ENCODE measurements at places on chromosomes 2 and 18.

DNA sequence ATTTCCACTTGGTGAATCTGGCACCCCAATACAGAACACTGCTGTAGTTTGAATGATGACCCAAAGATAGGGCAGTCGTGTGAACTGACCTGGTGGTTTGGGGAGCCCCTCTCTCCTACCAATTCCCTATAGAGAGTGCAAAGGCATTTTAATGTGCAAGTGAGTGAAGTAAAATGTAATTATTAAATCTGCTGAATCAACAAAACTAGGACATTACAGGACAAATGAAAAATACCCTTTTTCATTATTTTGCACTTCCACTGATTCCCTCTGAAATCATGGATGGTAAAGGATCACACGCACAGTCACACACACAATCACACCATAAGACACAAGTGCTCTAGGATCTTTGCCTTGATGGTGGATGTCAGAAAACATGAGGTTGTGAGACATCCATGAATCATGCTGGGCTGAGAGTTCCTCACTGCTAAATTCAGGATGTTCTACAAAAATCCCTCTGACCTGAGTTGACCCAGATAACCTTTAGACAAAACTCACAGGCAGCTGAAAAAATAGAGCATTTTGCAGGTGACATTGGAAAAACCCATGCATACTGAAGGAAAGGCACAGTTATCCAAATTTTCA lies 197.4 kb downstream of the FBXO15 start:
- DNase-seq = no peak

DNA sequence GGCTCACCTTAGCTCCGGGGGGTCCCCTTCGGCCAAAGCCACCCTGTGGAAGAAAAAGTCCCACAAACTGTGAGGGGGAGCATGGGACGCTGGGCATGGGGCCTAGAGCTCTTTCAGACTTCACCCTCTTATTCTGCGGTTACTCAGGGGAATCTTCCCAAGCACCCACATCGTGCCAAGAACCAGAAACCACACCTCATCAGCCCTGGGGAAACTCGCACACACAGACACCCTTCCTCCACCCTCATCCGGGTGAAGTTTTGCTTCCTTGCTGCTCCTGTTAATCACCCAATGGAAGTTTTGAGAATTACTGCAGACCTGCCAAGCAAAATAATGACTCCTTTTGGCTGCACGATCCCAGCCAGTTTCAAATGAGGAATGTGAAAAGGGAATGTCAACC lies 59.1 kb downstream of the COL6A3 start:
- no peak for DNase-seq

DNA sequence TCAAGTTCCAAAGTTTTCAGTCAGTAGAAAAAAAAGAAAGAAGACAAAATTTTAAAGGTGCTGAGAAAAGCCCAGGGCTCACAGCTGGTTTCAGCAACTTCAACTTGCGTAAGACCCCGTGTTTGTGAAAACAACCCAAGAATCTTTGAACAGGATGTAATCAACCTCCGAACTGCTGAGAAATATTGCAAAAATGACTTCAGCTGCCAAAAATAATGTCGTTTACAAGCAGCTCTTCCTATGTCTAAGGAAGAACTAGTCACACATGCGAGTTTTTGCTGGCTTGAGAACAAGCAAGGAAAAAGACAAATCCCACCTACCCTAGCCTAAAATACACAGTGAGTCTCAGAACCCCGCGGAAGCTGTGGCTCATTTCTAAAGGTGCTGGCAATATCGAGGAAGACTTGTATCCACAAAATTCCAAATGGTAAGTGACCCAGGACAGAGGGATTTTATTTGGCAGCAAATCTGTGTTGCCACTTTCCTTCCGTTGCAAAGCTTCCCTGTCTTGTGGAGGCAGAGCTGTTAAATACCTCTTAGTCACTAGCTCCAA lies 59.8 kb upstream of the SLC8A1 start:
- DNase-seq = no peak

GRCh38 chr18:11279461-11279860 lies 130.1 kb upstream of the PIEZO2 start:
- no peak for DNase-seq

- DNase-seq = no peak
Measured at GRCh38 chr2:168024459-168024858, 222.9 kb downstream of the STK39 start.

DNA sequence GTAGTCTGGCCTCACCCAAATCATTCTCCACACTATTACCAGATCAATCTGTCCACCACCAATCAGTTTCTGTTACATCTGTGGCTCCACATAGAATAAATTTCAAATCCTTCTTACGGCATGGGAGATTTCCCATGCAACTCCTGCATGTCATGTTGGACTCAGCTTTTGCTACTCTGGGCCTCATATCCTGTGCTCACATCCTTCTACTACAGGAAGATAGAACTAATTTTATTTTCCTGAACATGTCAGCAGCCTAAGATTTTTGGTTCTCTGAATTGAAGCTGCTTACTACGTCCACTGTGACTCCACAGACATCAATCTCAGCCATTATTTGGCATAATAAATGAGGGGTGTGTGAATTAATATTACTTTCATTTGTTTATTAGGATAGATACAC lies 181.1 kb downstream of the CCDC85A start:
- no peak for DNase-seq

DNA sequence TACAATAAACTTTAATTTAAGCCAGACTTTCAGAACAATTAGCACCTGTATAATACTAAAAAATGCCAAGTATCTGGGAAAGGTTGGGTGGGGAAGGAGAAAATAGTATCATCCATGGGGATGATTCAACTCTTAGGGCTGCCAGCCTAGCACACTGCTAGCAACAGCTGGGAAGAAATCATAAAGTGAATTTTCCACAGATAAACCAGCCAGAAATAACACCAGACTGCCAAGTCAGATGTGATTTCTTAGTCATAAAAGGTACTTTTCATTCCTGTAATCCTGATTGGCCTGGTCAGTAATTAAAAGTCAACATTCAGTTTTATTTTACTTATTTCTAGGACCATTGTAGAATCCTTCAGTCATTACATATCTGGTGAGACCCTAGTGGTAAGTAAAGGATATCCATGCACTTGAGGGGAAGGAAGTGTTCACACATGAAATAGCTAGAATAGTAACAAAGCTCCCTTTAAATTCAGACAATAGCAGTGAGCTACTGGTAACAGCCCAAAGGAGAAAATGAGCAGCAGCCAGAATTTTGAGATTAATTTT lies 59.4 kb downstream of the LIMS1 start:
- DNase-seq = no peak

DNA sequence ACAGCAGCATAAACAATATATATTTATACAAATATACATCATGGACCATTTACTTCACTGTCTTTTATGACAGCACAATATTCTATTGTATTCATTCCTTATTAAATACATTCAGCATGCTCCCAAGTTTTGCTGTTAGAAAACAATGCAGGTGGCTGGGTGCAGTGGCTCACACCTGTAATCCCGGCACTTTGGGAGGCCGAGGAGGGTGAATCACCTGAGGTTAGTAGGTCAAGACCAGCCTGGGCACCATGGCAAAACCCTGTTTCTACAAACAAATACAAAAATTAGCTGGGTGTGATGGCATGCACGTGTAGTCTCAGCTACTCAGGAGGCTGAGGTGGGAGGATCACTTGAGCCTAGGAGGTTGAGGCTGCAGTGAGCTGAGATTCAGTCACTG lies 39.0 kb downstream of the NPC1 start:
- DNase-seq = no peak

- no peak for DNase-seq
Measured at GRCh38 chr18:63454497-63454896, 22.3 kb upstream of the SERPINB5 start.

DNA sequence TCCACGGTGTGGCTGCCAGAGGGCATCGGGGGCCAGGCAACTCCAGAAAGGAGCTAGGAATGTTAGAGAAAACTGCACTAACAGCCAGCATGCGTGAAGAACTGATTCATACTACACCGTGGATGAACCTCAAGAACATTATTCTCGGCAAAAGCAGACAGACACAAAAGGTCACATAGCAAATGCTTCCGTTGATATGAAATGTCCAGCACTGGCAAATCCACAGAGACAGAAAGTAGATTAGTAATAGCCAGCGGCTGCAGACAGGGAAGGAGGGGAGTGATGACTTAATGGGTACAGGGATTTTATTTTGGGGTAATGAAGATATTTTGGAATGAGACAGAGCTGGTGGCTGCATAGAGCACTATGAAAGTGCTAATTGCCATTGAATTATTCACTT lies 37.4 kb downstream of the SCTR start:
- no peak for DNase-seq

- peak; percentile 75 for DNase-seq
Measured at GRCh38 chr2:37350034-37350433, 5.6 kb downstream of the QPCT start.

GRCh38 chr2:150271952-150272802 lies 215.3 kb downstream of the RND3 start:
- DNase-seq = no peak

DNA sequence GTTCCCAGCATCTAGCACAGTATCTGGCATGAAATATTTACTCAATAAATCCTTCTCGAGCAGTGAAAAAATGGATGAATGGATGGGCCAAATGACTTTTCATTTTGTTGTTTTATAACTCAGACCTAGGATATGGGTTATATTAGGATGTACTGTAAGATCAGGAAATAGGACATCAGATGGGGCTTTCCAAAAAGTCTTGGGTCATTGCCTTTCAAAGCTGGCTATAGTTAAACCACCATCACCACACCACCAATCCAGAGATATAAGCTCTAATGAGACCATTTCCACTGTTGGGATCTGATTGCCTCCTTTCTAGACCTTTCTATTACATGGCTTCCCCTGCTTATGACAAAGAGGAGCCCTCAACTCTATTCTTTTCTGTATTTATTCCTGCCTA lies 525.0 kb upstream of the TCF4 start:
- no peak for DNase-seq

GRCh38 chr2:42964439-42965083 lies 172.2 kb upstream of the HAAO start:
- no peak for DNase-seq

GRCh38 chr18:78754311-78755043 lies 225.1 kb upstream of the SALL3 start:
- no peak for DNase-seq

DNA sequence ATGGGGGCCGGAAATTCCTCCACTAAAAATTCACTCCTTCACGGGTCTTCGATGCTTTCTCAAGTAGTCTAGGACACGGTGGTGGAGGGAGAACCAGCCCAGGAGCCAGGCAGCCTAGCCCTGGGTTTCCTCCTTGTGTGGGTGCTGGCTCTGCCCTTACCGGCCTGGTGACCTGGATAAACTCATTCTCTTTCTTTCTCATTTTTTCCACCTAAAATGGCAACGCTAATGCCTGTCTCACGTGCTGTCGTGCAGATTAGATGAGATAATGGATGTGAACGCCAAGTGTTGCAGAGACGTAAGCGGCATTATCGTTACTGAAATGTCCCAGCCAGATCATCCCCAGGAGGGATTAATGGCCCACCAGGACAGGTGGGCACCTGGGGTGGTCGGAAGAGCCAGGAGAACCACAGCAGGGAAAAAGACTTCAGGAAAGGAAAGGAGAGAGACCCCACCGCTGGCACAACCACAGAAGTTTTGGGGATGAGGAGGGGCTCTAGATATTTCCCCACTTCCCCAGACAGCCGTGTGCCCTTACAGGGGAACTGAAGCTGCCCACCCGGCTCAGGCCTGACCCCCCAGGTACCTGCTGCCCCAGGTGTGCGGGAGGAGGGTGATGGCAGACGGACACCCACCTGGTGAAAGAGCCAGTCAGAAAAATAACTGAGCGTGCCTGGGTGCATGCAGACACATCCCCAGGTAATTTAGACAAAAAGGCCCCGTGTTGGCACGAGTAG lies 100.8 kb upstream of the ASAP2 start:
- DNase-seq = no peak

- no peak for DNase-seq
Measured at GRCh38 chr2:161206471-161207032, 46.3 kb downstream of the TANK start.

DNA sequence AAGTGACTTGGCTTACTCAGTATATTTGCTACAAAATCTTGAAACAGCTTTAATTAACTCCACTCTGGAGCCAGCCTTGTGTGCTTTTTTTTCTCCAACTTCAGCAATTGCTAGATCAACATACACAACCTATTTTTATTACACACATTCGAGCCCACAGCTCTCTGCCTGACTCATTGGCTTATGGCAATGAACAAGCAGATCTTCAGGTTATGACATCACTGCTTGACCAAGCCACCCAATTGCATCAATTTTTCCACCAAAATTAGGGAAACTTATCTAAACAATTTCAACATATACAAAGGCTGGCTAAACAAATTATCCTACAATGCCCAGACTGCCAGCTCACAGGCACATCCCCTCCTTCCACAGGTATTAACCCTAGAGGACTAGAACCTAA lies 39.6 kb upstream of the PDK1 start:
- DNase-seq = no peak

DNA sequence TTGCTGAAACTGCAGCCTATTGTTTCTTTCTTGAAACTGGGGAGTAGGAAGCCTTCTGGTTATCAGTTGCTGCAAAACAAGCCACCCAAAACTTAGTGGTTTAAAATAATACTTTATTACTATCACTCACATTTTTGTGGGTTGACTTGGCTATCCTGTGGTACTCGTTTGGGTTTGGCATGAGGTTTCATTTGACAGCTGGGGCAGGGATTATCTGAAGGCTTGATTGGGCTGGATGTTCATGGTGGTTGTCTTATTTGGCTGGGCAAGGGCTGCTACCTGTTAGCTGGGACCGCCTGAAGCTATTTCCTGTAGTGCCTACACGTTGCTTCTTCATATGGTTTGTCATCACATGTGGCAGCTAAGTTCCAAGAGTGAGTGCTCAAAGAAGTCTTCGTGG lies 122.3 kb downstream of the PLCL1 start:
- no peak for DNase-seq

- no peak for DNase-seq
Measured at GRCh38 chr18:45635893-45636509, 20.7 kb downstream of the SLC14A2 start.

- DNase-seq = no peak
Measured at GRCh38 chr2:182810087-182810486, 56.4 kb downstream of the FRZB start.

GRCh38 chr2:25380023-25380422 lies 38.3 kb upstream of the DNMT3A start:
- DNase-seq = no peak

GRCh38 chr2:171798156-171798820 lies 95.8 kb downstream of the SLC25A12 start:
- DNase-seq = no peak

DNA sequence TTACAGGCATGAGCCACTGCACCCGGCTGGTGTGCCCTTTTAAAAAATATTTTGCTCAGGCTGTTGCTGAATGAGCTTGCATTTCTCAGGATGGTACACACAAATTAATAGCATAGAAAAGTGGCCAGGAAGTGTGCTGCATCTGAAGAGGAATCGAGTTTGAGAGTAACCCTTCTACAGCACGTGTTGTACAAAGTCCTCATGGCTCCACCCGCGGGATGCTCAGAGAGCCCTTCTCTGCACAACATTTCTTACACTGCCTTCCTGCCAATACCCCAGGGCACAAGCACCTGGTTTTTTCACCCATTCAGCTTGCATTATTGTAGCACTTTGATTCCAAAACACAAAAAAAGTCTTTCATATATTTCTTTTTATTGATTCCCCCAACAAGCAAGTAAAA lies 90.1 kb upstream of the NEDD4L start:
- no peak for DNase-seq

Data from NCI-H524 (cell line).